Uterus (tissue), 4 donors: ENCODE measurements at places on chromosomes 7 and 10. TPM values are rescaled to one million over a fixed set of nuclear protein-coding genes. Genes with fewer than 3 reads are reported as not detected.
A peak's percentile ranks its signal among the peaks of the same experiment; 100 is the strongest.

- DNase-seq, result peak; percentile 88
Observed at GRCh38 chr7:116354546-116355423, 144.4 kb downstream of the TES start.

SLC39A12 gene
- total RNA-seq, result not detected

CUBN gene
- 4.0 TPM for total RNA-seq

ADIRF gene
- 8.5 TPM for total RNA-seq

DNA sequence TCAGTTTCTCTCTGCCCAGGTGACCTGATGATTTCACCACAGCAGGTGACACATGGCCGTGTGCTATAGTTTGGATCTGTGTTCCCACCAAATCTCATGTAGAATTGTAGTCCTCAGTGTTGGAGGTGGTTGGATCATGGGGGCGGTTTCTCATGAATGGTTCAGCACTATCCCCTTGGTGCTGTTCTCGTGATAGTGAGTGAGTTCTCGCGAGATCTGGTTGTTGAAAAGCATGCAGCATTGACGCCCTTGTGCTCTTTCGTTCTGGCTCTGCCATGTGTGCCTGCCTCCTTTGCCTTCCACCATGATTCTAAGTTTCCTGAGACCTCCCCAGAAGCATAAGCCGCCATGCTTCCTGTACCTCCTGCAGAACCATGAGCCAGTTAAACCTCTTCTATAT is 85.2 kb upstream of the C1QL3 start:
- DNase-seq, result no peak

- DNase-seq, result no peak
Observed at GRCh38 chr7:27200761-27201579, 1.1 kb upstream of the HOXA13 start.

GRCh38 chr10:47028466-47028865 is 117.2 kb downstream of the PTPN20 start:
- no peak for DNase-seq

CYP2E1 gene
- 6.9 TPM for total RNA-seq

- DNase-seq, result peak; percentile 69
Observed at GRCh38 chr7:28062197-28062991, 118.2 kb downstream of the JAZF1 start.

DNA sequence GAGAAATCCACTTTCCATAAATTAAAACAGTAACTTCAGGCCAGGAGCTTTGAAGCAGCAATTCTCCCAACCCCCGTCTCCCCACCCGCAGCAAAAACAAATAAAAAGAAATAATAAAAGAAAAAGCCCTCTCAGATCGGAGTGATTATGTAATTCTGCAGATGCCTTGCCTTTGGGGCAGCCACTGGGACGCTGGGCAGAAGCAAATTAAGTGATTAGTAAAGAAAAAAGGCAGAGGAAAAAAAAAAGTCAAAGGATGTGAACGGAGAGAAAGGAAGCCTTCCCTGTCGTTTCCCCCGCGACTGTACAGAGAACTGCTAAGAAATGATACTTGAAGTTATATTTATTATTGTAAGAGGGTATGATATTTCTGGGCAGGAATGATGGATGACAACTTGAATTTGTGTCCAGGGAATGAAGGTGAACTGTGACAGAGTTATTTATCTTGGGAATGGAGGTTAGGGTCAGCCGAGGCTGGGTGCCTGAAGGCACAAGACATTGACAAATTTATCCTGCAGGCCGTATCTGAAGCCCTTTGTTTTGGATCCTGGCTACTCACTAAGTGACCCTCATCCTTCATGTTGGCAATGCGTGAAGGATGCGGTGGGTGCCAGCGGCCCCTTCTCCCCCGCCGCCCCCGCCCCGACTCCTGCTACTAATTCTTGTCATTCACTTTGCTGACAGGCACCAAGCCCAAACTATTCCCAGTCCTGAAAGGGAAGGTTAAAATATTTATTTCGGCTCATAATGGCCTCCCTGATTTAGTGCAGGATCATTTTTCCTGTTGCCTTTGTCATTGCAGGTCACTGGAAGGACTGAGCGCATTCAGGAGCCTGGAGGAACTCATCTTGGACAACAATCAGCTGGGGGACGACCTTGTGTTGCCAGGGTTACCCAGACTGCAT is 604.0 kb downstream of the LRMDA start:
- peak; percentile 46 for DNase-seq

AZGP1 gene
- total RNA-seq, result not detected

DNA sequence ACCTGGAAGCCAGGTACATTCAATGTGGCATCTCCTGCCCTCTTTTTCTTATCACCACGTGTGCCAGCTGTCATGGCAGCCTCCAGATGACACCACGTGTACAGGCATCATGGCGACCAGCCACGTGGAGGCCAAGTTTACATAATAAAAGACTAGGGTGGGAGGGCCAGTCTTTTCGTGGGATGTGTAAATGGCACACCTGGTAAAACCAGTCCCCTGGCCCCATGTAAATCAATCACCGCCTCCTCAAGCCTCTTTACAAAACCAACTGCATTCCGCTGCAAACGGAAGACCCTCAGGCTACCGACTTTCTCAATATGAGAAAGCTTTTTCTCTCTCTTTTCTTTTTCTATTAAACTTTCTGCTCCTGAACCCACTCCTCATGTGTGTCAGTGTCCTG is 65.1 kb upstream of the PHF14 start:
- DNase-seq, result no peak

- DNase-seq, result peak; percentile 79
Observed at GRCh38 chr10:689452-690371, at the start of gene DIP2C. DIP2C (minus strand) TSS chr10:689668; CDS start chr10:689578, 90 bp downstream.

DNA sequence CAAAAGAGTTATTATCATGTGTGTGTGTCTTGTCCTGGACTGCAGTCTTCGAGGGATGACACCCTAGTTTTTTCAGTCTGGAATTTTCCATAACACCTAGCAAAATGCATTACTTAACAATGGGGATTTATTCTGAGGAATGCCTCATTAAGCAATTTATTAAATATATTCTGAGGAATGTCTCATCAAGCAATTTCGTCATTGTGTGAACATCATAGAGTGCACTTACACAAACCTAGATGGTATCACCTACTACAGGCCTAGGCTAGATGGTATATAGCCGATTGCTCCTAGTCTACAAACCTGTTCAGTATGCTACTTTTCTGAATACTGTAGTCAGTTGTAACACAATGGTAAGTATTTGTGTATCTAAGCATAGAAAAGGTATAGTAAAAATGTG is 1.1 kb upstream of the STEAP4 start:
- DNase-seq, result no peak

- DNase-seq, result peak; percentile 76
Observed at GRCh38 chr10:80468002-80468401, 13.9 kb downstream of the TSPAN14 start.

DNA sequence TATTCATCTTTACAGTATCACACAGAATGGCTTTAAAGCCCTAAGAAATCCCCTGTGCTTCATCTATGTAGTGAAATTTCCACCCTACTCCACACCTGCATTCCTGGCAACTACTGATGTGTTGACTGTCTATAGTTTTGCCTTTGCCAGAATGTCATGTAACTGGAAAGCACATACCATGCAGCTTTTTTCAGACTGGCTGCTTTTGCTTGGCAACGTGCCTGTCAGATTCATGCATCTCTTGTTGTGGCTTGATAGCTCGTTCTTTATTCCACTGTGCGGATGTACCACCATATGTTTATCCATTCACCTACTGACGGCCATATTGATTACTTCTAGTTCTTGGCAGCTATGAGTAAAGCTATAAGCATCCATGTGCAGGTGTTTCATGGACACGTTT is 30.6 kb downstream of the RBM17 start:
- DNase-seq, result no peak

HPS1 gene
- 45.3 TPM for total RNA-seq

OPALIN gene
- total RNA-seq, result not detected

DNA sequence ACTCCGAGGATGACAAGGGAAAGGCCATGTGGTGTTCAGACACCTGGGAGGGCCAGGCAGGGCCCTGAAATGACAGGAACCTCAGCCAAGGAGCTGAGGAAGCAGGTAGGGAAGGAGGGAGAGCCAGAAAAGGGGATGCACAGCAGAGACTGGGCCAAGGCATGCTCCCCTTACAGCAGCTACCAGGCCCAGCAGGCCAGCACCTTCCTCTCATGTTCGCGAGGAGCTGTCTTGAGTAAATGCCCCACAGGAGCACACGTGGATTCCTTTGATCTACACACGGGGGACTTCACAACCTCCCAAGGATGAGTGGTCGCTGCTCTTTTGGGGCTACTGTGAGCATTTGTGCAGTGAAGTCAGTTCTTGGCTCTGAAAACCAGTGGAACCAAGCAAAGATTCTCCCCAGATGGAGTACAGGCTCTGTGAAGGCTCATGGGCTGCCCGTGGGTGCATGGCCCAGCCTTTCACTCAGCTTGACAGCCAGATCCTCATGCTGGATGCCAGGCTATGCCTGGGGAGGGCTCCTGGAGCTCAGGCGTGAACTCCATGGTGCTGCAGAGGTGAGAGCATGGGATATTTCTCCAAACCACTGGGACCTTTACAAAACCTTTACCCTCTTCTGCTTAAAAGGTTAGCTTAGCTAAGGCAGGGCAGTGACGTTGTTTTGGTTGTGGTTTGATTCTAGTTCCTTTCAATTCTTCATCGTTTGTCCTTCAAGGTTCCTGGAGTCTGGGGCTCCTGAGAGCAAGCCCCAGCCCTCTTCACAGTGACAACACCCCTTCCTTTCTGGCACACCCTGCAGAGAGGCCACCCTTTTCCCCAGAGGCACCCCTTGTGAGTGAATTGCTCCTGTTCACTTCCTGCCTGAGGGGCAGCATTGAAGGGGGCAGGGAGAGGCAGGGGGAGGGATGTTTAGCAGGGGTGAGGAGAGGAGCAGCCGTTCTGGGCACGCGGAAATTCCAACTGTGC is 74.2 kb upstream of the ZPBP start:
- no peak for DNase-seq

CC2D2B gene
- total RNA-seq, result 3.3 TPM

DNA sequence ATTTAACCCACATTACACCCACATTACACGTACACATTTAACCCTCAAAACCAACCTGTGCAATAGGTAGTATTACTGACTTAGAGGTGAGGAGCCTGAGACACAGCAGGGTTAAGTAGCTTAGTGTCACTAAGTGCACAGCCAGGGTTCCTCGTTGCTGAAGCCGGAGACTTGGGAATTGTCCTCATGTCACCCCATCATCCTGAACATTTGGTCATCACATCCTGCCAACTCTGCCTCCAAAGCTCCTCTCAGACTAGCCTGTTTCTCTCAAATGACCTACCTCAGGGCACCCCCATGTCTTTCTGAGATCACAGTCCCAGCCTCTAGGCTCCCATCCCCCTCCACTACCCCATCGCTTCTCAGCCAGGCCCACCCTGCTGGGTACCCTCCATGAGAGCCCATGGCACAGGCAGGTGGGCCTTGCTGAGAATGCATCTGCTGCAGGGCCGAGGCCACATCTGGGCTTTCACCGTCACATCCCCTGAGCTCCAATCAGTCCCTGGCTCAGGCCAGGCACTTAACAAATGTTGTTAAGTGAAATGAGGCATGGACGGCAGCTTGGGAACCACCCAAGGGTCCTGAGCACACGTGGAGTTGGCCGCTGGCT is 21.1 kb upstream of the PCBD1 start:
- DNase-seq, result no peak

STRA8 gene
- total RNA-seq, result not detected

- no peak for DNase-seq
Observed at GRCh38 chr7:69617364-69617763, 19.1 kb downstream of the AUTS2 start.

- DNase-seq, result no peak
Observed at GRCh38 chr10:102455893-102456471, 4.6 kb upstream of the C10orf95 start.

GRCh38 chr7:131327049-131327625 is 539 bp upstream of the MKLN1 start:
- DNase-seq, result no peak
